ENCODE measurements at places on chromosomes 1 and 21.

DNA sequence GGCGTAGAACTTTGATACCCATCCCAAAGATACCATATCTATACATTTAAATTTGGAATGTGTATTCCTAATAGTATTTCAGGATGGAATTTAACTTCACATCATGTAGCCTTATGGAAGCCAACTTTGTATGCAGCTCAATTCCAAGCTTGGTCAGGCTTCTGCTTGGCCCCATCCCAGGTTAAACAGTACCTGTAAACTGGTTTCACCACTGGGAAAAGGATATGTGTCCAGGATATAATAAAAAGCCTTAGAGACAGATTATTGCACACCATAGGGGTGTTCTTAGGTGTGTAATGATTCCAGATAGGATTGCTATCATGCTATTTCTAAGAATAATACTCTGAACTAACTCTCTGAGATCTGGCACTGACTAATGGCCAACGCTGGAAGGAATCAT lies 28.1 kb downstream of the ADAM30 start:
- DNase-seq, result no peak

GRCh38 chr1:110163591-110163990 lies 13.3 kb downstream of the SLC6A17 start:
- DNase-seq, result no peak

GRCh38 chr1:228897901-228898300 lies 162.6 kb downstream of the RHOU start:
- no peak for DNase-seq

DNA sequence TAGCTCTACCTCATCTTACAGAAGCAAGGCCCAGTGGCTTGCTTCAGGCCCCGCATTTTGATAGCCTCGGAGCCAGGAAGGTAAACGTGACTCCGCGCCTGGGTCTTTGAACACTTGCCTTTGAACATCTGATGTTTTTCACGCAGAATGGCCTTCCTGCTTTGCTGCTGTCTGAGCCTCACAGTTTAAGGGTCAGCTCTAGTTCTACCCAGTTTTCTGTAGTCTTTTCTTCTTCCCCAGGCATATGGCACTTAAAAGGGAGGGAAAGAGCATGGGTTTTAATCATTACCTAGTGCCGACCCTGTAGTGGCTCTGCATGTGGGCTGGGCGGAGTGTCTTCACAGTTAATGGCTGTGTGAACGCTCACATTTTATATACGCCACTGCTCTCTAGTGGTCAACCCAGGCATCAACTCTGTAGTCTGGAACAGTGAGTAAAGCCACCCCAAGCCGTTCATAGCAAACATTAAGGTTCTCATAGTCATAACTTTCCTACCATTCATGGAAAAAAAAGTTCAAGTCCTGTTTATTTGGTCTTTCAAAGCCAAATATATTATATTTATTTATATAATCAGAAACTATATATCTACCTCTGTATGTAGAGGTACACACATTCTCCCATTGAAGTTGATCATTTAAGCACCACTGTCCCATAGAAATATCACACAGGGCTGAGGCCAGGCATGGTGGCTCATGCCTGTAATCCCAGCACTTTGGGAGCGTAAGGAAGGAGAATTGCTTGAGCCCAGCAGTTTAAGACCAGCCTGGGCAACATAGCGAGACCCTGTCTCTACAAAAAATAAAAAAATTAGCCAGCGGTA lies 78.1 kb downstream of the IER5 start:
- peak; percentile 48 for DNase-seq

DNA sequence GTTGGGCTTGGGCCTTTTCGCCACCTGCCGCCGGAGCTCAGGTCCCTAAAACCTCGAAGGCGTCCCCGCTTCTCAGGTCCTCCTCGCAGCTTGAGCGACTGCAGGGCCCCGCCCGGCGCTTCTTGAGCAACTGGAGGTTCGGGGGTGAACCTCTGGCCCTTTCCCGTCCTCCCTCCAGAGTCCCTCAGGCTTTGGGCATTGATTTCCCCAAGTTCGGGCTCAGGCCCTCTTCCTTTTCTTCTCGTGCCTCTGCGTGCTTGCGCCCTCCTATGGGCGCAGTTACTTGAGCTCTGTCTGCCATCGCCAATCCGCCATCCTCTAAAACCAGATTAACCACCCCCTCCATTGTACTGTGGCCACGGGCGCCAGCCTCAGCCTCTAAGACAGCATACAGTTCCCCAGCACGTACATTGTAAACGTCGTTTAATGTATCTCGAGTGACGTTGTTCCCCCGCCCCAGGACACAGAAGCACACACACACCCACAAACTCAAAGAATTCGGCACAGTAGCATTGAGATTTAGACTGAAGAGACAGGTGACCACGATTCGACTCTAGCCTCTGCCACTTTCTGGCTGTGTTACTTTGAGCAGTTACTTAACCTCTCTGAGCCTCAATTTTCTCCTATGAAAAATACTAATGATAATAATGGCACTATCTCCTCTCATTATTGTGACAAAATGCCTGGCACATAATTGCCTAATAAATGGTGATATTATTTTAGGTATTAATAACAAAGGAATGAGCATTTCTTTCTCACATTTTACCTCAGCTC lies 22.6 kb downstream of the BTG2 start:
- DNase-seq, result peak; percentile 55

- DNase-seq, result no peak
Measured at GRCh38 chr1:24728982-24729381, 16.3 kb upstream of the CLIC4 start.

- DNase-seq, result no peak
Measured at GRCh38 chr1:77133731-77134358, 85.4 kb downstream of the PIGK start.

GRCh38 chr1:6245086-6245868 lies 1.3 kb downstream of the HES3 start:
- DNase-seq, result peak; percentile 53

DNA sequence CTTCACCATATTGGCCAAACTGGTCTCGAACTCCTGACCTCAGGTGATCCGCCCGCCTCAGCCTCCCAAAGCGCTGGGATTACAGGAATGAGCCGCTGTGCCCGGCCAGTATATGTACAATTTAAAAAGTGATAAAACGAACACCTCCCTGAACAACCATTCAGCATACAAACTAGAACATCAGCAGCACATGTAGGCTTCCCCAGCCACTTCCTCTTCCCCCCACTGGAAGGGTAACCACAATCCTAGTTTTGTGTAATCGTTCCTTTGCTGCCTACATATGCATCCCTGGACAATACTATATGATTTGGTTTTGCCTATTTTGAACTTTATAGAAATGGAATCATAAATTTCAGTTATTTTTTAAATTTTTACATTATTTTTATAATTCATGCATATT lies 60.4 kb downstream of the DESI2 start:
- no peak for DNase-seq

GRCh38 chr1:8026153-8026975 lies at the start of gene ERRFI1:
Gene ERRFI1 (minus strand): TSS chr1:8026309. CDS start chr1:8015619, 10,690 bp downstream.
- peak; percentile 71 for DNase-seq

- no peak for DNase-seq
Measured at GRCh38 chr1:14611792-14612191, 13.3 kb downstream of the KAZN start.

- DNase-seq, result no peak
Measured at GRCh38 chr1:42163536-42164503, 725 bp downstream of the GUCA2A start.

GRCh38 chr1:42221952-42222606 lies 57.5 kb upstream of the GUCA2A start:
- no peak for DNase-seq

GRCh38 chr1:40422630-40423263 lies 27.5 kb upstream of the ZFP69B start:
- DNase-seq, result no peak

DNA sequence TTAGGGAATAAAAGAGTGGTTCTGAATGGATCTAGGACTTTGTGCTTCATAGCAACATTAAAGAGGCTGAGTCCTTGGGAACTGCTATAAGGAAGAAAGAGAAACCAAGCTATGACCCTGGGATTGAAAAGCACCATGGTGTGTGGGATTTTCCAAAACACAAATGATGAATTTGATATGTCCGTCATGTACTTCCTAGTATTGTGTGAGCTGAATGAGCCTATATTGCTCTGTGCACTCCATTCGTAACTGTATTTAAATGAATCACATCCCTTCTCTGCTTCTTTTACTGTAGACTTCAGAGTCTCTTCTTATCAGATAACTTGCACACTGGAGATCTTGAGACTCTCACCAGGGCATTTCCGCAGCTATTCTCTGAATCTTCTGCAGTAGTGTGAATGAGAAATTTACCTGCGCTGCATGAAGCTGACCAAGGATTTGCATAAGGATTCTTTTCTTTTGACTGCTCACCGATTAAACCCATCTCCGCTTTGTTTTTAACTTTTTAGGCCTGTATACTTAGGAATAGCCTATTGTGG lies 23.1 kb upstream of the OR10J4 start:
- DNase-seq, result no peak

- DNase-seq, result no peak
Measured at GRCh38 chr1:39213511-39214002, 9.1 kb downstream of the MACF1 start.

DNA sequence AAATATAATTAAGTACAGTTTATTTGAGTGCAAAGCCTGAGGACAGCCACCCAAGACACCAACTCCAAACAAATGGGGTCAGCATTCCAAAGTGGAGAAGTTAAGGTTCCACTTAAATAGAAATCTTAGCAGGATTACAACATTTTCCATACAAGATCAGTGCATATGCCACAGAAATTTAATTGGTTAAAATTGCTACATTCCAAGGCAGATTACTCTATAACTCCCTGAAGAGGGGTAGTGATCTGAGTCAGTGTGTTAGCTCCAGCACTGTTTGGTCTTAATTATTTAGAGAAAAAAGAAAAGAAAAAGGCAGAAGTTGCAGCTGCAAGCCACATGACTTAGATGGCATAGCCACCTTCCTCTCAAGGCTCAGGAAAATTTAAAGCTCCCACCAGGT lies 297.5 kb downstream of the HHIPL2 start:
- no peak for DNase-seq

DNA sequence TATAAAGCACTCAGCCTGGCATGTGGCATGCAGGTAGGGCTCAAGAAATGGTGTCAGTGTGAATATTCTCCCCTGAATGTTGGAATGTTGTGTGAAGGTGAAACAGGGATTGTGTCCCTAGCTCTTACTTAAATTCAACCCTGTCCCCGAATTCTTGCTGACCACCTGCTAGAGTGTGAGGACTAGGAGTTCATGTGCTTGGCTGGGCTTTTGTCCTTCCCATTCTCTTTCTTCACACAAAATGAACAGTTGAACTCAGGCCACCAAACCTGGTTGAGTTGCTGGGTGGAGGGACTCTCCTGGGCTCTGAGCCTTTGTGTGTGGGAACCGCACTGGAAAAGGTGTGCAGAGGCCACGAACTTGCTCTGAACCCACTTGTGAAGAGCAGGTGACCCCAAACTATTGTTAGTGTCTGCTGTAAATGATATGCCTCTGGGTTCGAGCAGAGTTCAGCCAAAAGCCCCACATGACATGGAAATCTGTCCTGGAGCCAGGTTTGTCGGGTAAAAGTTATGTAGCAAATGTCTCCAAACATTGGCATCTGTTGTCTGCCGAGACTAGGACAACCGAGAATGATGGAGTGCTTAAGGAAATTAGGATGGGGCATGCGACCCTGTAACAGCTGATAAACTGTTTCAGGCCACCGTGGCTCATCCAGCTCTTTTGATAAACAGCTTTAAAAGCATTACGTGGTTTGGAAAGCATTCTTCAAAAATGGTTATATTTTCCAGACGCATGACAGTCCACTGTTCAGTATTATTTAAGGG lies 144.2 kb downstream of the DHRS3 start:
- DNase-seq, result no peak

DNA sequence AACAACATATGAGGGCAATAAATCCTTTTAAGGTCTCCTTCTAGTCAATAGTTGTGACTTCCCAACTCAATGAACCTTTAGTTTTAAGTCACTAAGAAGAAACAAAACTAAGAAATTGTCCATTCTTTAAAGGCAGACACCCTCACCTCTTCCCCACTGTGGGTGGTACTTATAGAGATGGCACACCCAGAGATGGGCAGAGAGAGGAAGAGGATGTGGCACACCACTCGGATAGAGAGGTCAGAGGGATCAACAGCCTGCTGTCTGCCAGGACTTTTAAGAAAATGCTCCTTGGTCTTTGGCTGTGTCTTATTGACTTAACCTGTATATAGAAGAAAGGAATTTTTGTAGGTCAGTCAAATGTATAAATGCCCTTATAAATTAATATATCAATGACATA lies 45.1 kb downstream of the FASLG start:
- no peak for DNase-seq

GRCh38 chr21:42311816-42312625 lies 3.2 kb downstream of the TFF3 start:
- DNase-seq, result no peak

DNA sequence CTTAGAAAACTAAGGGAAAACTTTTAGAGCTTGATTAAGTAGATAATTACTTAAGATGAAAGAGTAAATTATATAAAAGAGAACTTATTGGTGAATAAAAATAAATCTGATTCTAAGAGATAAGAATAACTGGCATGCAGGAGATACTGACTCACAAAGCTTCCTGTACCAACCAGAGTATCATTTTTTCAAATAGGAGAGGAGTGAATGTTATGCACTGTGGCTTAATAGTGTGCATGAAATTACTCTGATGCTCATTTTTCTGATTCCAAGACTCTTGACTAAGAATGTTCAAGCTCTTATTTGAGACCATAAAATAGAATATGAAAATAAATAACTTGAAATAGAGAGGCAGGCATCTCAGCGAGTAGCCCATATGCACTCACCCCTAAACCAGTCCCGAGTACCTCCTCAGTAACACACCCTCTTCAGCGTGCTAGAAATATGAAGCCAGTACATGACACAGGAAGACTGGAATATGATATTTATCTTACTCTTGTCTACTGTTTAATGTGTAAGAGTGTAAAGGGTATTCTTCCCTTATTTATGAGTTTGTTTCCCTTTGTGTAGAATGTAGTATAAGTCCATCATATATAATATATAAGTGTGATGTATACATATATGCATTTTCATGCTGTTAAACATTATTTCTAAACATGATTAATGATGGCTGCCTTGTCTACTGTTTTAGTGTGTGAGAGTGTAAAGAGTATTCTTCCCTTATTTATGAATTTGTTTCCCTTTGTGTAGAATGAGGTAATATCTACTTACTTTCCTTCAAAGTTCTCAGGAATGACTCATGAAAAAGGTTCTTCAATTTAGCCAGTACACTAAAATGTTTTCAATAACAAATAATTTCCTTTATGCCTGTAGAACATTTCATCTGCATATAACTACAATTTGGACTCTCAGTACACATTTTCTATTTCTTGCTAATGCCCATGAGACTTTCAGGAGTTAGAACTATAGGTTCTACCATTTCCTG lies 99.2 kb upstream of the PALMD start:
- DNase-seq, result no peak

- peak; percentile 15 for DNase-seq
Measured at GRCh38 chr1:231420959-231421545, 1.0 kb downstream of the EGLN1 start.

- DNase-seq, result no peak
Measured at GRCh38 chr1:64472805-64473204, 2.9 kb downstream of the CACHD1 start.

GRCh38 chr1:169692756-169693460 lies 18.5 kb downstream of the SELL start:
- DNase-seq, result no peak

DNA sequence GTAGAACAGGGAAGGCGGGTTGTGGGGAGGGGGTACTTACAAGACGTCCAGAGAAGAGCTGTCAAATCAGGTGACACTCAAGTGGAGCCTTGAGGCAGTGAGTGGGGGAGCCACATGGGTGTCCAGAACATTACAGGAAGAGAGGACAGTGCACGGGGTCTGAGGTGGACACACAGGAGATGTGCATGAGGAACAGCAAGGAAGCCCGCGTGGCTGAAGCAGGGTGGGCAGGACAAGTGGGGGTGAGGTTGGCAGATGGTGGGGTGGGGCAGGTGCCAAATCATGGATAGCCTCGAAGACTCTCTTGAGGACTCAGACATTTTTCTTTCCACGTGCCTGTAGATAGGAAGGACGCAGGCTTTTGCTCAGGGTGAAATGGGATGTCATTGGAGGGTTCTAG lies 921 bp downstream of the SMPDL3B start:
- no peak for DNase-seq
